Stimulated activated CD8-positive, alpha-beta memory T cell treated with anti-CD3 and anti-CD28 coated beads, Interleukin-15, amount 100 ng/mL, for 4 hours (primary cell): ENCODE measurements at places on chromosomes 2 and 18.
A peak's percentile ranks its signal among the peaks of the same experiment; 100 is the strongest.

- DNase-seq, result no peak
Observed at GRCh38 chr2:233470011-233470687, 96.4 kb downstream of the USP40 start.

DNA sequence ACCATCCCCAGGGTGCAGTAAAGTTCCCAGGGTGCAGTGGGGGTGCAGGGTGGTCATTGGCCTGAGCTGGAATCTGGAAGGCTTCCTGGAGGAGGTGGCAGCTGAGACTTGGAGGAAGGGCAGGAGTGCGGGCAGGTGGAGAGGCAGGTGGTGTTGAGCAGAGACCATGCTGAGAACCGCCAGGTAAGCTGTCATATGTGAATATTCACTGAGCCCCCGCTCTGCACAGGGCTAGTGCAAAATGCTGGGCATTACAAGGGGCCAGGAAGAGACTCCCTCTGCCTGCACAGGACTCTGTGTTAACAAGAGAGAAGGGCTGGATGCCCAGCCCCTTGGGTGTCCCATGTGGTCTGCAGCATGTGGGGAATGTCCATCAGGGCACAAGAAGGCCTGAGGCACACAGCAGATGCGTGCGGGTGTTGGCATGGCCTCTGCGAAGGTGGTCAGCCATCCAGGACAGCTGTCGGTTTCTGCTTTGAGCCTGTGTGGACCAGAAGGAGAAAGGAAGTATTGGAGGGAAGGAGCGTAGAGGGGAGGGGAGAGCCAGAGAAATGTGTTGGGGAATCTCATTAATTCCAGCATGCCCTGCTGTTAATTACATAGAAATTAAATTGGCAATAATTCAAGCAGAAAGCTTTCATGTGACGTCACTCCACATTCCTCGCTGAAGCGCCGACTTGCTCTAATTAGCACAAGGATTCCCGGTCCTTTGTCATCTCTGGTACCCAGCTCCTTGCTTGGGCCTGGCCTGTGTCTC, 62.8 kb upstream of the OTOS start:
- DNase-seq, result no peak

GRCh38 chr2:228527197-228527881, 345.9 kb upstream of the SPHKAP start:
- no peak for DNase-seq

GRCh38 chr2:126885751-126886210, 12.9 kb upstream of the TEX51 start:
- DNase-seq, result no peak

DNA sequence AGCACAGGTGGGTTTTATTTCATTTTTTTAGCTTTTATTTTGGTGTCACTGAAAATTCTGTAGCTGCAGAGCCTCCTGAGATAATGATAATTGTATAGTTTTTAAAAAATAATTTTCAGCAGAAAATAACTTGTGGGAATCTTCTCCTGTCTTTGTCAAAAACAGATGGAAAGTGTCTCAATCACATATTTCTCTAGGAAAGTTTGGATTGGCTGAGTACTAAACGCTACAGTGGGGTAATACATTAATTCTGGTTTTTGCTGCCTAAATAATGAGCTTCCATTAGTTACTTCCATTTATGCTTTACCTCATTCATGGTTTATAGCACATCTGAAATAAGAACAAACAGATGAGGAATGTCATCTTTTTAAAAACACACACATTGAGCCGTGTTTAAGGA, 2.2 kb downstream of the TWIST2 start:
- no peak for DNase-seq

DNA sequence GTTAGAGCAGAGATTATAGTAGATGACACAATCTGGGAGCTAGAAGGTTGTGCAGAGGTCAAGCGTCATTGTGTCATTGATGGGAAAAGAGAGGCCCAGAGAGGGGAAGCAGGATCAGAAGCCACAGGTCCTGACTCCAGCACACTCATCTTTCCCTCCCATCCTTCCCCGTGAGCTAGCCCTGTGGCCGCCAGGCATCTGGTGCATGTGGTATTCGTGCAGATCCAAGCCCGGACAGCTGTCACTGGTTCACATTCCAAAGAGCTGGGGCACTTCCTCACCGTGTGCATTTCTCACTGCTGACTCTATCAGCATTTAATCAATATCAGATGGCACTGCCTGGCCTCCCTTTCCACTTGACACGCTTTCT, 94.1 kb upstream of the THOC1 start:
- DNase-seq, result no peak

GRCh38 chr18:58967751-58968254, 103.1 kb downstream of the ZNF532 start:
- no peak for DNase-seq

GRCh38 chr18:59459369-59460071, 100.5 kb upstream of the LMAN1 start:
- no peak for DNase-seq

GRCh38 chr2:63440612-63441011, 147.7 kb downstream of the WDPCP start:
- no peak for DNase-seq

- DNase-seq, result peak; percentile 34
Observed at GRCh38 chr2:118882693-118883336, 35.4 kb upstream of the EN1 start.

GRCh38 chr2:212649646-212650045, 111.0 kb upstream of the ERBB4 start:
- no peak for DNase-seq

DNA sequence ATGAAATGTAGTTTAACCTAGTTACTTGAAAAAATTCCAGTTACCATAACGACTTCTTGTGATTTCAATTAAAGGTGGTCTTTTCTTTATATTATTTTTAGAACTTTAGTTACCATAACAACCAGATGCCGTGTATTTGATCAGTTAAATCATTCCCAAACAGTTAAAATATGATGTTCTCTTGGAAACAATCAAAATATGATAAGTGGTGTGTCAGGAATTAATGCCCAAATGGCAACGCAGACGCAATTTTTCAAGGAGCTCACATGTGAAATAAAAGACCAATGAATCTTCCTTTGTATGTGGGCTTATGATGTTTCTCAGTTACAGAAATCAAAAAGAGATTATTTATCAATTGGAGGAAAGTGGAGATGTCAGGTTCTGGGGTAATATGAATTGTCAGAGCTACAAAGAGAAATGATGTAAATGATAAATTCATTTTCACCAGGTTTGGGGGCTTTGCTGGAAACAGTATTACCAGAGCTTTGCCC, 189.1 kb upstream of the PARD3B start:
- DNase-seq, result no peak

- DNase-seq, result no peak
Observed at GRCh38 chr2:226440127-226440918, 359.3 kb downstream of the IRS1 start.

- DNase-seq, result no peak
Observed at GRCh38 chr2:191664823-191665677, 12.9 kb upstream of the NABP1 start.
